ENCODE measurements at places on chromosomes 7 and 10.

DNA sequence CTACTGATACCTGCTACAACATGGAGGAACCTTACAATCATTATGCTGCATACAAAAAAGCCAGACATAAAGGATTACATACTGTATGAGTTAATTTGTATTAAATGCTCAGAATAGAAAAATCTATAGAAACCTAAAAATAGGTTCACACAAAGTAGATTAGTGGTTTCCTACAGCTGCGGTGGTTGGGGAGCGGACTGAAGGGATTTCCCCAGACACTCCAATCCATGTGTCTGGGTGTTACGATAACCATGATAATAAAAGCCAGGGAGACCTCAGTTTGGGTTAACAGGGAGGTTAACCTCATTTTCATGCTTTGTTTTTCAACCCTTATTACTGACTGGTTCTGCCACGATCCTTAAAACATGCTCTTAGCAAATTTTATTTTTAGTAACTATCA, 355.9 kb downstream of the KCNMA1 start:
- no peak for DNase-seq

GRCh38 chr10:101032637-101033224, 1.7 kb downstream of the SFXN3 start:
- DNase-seq, result peak; percentile 83

- DNase-seq, result no peak
Measured at GRCh38 chr7:122225874-122226273, 78.7 kb downstream of the FEZF1 start.

DNA sequence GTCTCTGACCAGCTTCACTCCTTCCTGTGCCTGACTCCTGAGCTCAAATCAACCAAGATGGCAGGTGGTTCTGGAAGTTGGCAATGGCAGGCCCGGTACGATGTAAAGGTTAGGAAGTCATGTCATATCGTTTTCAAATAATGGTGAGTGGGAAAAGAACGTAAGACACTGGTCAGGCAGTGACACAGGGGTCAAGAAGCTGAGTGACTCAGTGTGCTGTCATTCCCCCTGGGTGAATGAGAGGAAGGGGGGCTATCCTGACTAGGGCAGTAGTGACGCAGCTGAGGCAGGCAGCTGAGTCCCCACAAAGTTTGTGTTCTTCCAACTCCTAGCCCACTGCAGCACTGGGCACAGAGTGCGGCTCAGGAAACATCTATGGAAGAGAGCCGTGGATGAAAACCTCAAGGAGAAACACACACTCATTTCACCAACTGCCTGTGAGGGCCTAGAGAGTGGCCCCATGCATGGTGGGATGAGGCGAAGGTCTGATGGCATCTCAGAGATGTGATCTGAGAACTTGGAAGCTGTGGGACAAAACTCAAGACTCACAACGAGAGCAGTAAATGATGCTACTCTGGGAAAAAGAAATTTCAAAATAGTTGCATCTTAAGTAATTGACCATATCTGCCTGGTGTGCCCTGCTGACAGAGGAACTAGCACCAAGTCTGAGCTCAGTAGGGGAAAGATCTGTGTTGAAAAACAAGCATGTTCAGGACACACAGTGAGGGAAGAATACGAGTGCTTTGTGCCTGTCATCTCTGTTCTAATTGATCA, 23.2 kb downstream of the CREB3L2 start:
- DNase-seq, result no peak

- no peak for DNase-seq
Measured at GRCh38 chr7:1809070-1809469, 139.0 kb downstream of the ELFN1 start.

- no peak for DNase-seq
Measured at GRCh38 chr10:18010050-18010449, 58.3 kb downstream of the SLC39A12 start.

DNA sequence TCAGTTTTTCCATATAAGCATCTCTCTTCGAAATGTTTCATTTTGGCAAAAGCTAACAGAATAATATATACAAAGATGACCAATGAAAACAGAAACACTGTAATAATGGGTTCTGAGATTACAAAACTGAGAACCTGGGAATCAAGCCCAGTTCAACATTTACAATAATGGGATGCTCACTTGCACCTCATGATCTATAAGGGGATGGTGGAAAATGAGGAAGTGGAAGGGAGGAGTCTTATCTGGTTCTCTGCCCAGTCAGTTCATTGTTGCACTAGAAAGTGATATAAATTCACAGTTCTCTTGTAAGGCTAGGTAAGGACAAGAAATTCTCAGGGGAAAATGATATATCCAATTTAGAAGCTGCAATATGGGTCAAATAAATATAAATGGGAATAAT, 31.7 kb upstream of the RHOBTB1 start:
- no peak for DNase-seq

- DNase-seq, result no peak
Measured at GRCh38 chr10:1468811-1469210, 268.5 kb downstream of the ADARB2 start.

DNA sequence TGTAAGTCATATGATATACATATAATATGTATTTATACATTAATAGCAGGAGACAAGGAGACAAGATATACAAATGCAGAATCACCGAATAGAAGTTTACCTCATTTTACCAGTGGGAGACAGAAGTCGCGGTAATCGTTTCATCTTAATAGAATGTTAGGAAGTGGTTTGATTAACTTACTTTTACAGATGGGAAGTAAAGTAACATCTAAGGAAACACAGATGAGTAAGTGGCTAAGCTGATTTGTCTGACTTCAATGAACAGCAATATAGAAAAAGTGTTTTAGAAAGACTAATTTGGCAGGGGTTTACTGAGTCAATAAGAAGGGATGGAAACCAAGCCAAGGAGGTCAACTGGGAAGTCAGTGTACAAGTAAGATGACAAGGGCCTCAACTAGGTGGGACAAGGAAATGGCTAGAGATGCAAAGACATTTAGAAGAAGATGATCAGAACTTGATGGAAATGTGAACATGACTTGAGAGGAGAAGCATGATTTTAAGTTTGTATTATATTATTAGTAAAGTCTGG, 36.2 kb upstream of the FAM133B start:
- DNase-seq, result no peak

- no peak for DNase-seq
Measured at GRCh38 chr10:63210611-63211196, 77.6 kb downstream of the NRBF2 start.

DNA sequence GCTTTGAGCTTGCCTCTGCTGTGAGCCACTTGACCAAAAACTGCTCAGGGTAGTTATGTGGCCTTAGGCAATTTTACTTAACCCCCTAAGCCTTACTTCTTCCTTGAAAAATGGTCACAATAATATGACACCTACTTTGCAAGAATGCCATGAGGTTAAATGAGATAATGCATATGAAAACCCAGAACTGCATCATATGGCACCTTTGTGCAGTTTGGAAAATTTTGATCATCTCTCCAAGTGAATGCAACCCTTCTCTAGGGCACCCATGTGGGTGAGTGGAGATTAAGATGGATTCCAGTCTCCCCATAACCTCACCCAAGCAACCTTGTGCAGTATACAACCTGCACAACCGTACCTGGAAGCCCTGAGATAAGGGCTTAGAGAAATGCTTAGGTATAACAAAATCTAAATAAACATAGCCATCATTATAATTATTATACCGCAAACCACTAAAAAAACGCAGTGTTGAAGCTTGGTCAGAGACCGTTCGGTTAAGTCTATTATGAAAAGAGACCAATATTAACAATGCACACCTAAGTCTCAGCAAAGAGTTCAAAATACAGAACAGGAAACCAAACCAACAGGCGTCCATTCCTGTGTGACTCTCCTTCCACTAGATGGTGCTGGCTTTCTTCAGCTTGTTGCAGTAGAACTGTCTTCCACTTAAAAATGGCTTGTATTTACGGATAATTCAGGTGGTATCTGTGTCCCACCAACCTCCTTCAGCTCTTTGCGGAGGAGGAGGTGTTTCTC, 21.0 kb upstream of the ASB15 start:
- DNase-seq, result no peak

GRCh38 chr10:77552252-77552651, 85.4 kb downstream of the KCNMA1 start:
- DNase-seq, result no peak

GRCh38 chr10:31458974-31459373, 140.0 kb downstream of the ZEB1 start:
- no peak for DNase-seq

DNA sequence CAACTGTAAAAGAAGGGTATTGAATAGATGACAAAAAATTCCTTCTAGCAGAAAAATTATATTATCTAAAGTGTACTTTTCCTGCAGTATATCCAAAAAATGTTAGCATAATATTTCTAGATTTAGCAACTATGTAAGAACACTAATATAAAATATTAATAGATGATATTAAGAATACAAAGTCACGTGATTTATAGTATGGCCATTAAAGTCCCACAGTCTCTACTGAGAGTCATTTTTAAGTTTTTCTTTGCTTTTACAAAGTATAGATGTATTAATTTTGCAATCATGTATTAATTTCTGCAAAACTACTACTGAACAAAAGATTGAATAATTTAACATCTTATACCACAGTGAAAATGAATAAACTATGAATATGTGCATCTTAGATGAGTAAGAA, 94.9 kb downstream of the ZWINT start:
- no peak for DNase-seq

DNA sequence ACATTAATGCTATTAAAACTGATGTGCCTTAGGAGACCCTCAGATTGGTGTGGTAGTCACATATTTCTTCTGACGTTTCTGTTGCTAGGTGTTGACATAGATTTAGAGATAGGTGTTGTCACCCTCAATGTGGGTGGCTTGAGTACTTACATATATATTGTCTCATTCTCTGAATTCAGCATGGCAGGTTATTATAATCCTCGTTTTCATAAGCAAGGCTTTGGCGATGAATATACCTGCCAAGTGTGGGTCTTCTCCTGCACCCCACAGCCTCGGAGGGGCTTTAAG, 7.0 kb downstream of the FBH1 start:
- no peak for DNase-seq

DNA sequence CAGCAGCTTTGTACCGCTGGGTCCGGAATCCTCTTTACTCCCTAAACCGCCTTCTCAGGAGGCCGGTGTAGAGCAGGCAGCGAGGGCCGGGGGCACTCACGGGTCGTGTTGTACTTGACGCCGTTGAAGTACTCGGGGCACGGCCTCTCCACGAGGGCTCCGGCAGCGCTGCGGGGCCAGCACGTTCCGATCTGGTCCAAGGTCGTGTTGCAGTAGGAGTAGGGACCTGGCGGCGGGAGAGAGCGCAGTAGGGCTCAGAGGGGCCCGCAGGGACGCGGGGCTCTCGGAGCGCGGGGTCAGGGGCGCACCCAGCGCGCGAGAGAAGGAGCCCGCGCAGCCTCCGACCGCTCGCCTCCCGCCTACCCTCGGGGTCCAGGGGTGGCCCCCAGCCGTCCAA, 443 bp downstream of the CRHR2 start:
- no peak for DNase-seq

- DNase-seq, result no peak
Measured at GRCh38 chr10:99761365-99761764, 21.1 kb upstream of the ABCC2 start.

- no peak for DNase-seq
Measured at GRCh38 chr10:43389867-43390266, 18.4 kb downstream of the FXYD4 start.

DNA sequence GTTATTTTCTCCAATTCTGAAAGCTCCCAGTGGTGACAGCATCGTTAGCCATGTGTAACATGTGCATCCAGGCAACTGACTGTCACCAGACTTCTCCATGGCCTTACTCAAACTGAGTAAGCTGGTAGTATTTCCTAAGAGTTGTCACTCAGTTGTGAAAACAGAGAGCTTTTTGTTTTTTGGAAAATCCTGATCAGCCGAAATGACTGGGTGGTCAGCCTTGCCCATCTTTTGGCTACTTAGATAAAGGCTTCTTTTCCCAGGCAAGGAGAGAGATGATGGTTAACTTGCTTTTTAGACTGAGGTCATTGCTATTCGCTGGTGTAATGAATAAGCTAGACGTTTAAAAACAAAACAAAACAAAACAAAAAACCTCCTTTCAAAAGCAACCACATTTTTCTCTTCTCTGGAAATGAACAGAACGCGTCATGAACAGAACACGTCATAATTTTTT, 159.5 kb upstream of the KLF14 start:
- DNase-seq, result no peak

- DNase-seq, result no peak
Measured at GRCh38 chr7:79240413-79240812, 213.1 kb downstream of the MAGI2 start.

DNA sequence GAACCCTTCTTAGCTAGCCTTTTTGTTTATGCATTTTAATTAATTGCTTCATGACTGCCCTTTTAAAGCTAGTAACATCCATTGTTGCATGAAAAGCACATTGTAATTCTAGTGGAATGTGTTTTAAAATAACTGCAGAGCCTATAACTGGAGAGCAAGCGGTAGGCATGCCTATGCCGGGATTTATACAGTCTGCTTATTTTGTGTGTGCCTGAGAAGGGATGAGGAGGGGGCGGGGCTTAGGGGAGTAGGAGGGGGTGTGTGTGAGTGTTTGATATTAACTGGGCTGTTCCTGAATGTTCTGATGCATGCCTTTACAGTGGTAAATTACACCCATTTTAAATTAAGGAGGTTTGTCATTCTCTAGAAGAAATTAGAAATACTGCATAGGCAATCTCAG, 208.1 kb downstream of the TCF7L2 start:
- DNase-seq, result no peak

GRCh38 chr10:107880185-107880584, 715.7 kb upstream of the SORCS1 start:
- no peak for DNase-seq

GRCh38 chr7:49789736-49790135, 16.3 kb downstream of the VWC2 start:
- no peak for DNase-seq

GRCh38 chr7:43631559-43631958, 48.7 kb downstream of the STK17A start:
- DNase-seq, result no peak

DNA sequence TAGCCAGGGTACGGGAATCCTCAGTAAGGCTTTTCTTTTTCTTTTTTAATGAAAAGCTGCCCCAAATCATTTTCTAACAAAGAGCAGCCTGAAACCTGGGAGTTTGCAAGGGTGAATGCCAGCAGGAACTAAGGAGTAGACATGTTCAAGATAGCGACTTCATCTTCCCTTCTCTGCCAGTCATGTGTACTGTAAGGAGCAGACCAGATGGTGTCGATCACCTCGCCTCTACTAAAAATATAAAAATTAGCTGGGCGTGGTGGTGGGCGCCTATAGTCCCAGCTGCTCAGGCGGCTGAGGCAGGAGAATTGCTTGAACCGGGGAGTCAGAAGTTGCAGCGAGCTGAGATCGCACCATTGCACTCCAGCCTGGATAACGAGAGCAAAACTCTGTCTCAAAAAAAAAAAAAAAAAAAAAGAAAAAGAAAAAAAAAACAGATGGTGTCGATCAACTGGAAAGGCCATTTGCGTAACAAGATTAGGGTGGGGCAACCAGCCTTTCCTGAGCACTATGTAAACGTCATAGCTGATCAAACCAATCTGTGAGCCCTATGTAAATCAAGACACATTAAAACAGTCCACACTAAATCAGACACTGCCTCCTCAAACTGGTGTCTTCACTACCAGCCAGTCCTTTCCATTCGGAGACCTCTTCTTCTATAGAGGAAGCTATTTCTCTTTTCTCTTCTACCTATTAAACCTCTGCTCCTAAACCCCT, 33.8 kb downstream of the NOLC1 start:
- DNase-seq, result no peak

GRCh38 chr10:12271210-12271540, 75.2 kb downstream of the CDC123 start:
- DNase-seq, result no peak

Data from CD4-positive, alpha-beta memory T cell (primary cell).